ENCODE measurements at places on chromosomes 1 and 21.
A peak's percentile ranks its signal among the peaks of the same experiment; 100 is the strongest.

- DNase-seq: no peak
These were observed 738.8 kb downstream of the PTPRU start for GRCh38 chr1:29975036-29975694.

DNA sequence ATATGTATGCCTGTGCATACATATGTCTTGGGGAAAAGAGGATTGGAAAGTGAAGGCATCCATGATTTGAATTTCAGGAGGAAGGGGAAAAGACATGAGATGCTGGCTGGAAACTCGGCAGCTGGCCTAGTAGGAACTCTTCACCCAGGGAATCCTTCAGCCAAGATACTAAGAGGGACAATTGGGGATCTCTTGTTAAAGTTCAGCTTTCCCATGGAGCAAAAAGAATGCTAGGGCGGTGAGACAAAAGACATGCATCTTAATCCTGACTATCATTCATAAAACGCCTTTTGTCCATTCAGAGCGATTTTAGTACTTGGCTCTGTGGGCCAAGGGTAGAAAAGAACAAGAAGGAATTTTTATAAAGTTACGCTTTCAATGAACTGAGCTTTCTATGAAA, 20.5 kb downstream of the PDPN start:
- no peak for DNase-seq

GRCh38 chr1:115596080-115596780, 45.5 kb upstream of the VANGL1 start:
- no peak for DNase-seq

DNA sequence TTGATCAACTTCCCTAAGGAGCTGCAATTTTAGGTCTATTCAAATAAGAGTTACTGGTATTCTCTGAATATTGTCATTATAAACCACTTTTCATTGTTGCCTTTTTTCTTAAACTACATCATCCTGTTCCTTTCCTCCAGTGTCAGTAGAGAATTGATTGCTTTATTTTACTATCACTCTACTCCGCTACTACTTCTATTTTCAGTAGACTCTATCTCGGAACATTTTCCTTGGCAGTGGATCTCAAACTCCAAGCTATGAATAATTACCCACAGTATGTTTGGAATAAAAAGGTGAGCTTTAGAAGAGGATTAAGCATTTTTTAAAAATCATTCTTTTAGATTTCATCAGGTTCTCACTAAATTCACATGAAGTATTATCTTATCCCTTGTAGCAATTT, 224.9 kb downstream of the GREM2 start:
- no peak for DNase-seq

- no peak for DNase-seq
These were observed 63.0 kb downstream of the B3GALNT2 start for GRCh38 chr1:235441159-235441685.

- no peak for DNase-seq
These were observed 897 bp downstream of the EPHX4 start for GRCh38 chr1:92030656-92031107.

DNA sequence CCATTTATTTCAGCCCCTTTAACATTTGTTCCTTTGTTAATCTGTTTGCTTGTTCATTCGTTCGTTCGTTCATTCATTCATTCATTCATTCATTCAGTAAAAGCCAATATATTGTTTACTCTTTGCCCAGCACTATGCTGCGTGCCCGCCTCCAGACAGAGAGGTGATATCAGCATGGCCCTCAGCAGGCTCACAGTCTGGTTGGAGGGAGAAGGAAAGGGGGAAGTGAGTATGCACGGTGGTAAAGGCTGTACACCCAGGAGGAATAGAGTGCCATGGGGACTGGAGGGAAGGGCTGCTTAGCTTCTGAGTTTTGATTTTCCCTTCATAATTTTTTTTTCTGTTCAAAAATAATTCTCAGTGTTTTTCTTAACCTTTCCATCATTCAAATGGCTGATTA, 144.7 kb downstream of the NOS1AP start:
- no peak for DNase-seq

GRCh38 chr1:213148905-213149304, 97.9 kb downstream of the RPS6KC1 start:
- no peak for DNase-seq

DNA sequence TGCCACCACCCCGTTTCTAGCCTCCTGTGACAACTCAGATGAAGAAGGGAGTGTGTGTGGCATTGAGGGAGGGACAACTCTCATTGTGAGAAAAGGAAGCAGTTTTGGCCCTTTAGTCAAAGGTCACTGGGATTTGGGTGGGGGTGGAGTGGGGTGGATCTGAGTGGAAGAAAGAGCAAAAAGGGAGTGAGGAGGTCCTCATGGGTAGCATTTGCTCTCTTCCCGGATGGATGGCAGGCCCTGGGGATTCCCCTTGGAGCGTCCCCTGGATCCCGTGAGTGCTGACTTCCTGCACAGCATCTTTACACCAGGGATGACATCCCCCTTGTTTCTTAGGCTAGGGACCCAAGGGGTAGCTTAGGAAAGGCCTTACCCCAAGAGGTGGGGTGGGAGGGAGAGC, 460 bp downstream of the SERPINC1 start:
- DNase-seq: no peak

- peak; percentile 36 for DNase-seq
These were observed 41.5 kb downstream of the KIAA1614 start for GRCh38 chr1:180954005-180954800.

- no peak for DNase-seq
These were observed 25.5 kb upstream of the CCSAP start for GRCh38 chr1:229368347-229368746.

DNA sequence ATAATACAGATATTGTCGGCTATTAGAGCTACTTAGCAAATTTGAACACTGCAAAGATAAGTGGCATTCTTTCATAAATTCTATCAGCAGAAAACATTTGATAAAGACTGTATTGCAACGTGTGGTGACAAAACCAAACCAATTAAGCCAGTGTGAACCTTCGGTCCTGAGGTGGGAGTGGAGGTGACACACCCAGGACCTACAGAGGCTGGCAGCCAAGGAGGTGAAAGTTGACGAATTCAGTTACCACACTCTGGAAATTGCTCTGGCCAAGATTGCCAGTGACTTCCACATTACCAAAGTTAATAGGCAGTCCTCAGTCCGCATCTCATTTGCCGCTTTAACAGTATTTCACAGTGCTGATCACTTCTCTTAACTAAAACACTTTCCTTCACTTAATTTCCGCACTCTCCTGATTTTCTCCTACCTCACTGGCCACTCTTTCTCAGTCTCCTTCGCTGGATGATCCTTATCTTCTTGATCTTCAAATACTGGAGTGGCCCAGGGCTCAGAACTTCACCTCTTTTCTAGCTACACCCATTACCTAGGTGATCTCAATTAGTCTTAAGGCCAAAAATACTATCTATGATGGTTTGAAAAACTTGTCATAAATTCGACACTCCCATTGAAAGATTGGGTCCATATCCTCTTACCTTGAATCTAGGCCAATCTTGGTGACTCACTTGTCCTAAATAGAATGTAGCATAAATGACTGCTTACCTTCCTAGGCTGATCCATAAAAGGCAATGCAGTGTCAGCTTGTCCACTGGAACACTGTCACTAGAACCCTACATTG, 5.1 kb upstream of the CDC42BPA start:
- DNase-seq: no peak

DNA sequence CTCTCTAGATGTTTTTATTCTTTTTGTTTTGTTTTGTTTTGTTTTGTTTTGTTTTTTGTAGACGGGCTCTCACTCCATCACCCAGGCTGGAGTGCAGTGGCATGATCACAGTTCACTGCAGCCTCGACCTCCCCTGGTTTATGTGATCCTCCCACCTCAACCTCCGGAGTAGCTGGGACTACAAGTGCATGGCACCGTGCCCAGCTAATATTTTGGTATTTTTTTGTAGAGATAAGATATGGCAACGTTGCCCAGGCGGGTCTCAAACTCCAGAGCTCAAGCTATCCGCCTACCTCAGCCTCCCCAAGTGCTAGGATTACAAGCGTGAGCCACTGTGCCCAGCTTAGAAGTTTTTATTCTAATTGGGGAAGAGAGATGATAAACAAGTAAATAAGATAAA, 13.3 kb upstream of the TP53BP2 start:
- DNase-seq: no peak

GRCh38 chr1:199089393-199090122, 450.7 kb downstream of the PTPRC start:
- DNase-seq: peak; percentile 44

GRCh38 chr1:166974647-166975345, 544 bp downstream of the ILDR2 start:
- DNase-seq: peak; percentile 45

DNA sequence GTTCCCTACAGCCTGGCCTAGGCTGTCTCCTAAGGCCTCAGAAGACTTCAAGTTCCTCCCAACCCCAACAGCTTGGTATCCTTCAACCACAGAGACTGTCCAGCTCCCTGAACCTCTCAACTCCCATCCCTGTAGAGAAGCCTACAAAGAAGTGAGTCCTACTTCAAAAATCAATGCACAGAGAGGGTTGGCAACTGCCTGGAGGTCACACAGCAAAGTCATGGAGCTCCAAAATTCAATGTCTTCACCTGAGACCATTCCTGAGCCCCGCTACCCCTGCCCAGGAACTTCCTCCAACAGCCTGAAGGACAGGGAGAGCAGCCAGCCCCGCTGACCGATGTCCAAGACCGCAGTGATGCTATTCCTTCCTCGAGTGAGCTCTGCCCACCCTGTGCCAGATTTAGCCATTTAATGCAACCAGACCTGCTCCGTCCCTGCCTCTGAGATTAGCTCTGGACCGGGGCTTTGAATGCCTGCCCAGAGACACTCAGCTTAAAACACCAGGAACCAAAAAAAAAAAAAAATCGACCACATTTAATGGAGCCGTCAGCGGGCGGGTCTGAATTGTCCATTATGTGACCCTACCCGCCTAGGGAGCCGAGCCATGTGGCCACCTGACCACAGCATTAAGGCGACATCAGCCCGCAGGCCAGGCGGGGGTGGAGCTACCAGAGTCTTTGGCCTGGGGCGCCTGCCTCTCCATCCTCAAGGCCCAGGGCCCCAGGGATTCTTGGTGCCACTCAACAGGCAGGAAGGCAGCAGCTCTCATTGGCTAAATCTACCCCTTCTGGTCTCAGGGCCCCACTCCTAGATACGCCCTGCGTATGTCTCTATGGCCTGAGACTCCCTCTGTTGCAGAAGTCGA, 148.6 kb downstream of the SYF2 start:
- no peak for DNase-seq

- no peak for DNase-seq
These were observed 13.7 kb downstream of the ALX3 start for GRCh38 chr1:110056776-110057175.

DNA sequence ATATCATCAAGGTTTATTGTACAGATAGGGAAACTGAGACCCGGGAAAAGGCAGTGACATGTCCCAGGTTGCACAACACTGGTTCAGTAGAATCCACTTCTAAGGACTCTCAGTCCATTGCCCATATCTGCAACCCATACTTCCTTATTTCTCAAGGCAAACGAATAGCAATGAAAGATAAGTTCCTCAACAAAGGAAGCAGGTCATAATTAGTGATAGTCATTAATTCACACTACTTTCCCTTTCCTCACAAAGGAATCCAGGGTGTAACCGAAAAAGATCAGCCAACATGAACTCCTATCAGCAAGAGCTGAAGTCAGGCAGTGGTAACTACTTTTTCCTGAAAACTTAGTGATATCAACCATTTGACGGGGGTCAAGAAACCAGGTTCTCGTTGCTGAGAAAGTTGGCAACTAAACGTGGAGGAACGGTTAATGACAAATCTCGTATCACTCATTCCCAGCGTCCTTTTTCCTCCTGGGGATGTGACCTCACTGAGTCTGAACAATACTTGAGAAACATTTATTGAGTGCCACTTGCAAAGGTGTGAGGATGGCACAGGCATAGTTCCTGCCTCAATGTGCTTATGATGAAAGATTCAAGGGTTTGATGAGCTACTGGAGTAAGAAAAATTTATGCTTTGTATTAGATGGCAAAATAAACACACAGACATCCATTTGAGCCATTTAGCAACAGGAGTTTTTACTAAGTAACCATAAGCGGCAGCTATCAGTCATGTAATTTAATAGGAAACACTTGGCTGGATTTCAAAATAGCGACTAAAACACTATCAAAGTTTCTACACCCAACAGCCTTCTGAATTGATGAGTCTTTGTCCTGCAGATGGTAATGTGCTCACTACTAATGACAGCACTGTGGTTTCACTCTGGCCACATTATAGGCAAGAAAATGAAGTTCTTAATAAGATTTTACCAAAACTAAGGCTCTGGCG, 82.3 kb downstream of the PLPP3 start:
- DNase-seq: no peak

- no peak for DNase-seq
These were observed 37.2 kb upstream of the CITED4 start for GRCh38 chr1:40899230-40899870.

DNA sequence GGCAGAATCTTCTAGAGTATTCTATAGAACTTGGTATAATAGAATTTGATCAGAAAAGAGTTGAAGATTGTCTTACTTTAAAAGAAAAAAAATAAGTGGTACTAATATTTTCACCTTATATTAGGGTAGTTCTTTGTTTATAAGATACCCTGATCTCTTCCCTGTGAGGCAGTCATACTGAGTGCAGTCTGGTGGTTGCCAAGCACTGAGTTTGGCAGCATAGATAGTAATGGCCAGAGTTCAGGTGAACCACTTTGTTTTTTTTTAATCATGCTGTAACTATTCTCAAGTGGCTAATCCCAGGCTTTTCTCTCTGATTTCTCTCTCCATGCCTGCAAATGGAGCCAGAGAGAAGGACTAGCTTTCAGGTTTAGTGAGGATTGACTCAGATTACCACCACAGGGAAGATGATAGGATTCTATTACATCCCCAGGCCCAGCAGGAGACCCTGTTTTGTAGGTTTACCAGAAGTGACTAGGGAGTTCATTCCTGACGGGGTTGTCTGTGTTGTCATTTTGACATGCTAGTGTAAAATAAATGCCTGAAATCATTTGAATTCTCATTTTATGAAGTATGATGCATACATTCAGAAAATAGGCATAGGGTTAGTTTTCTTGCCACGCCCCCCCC, 16.7 kb downstream of the KDM1A start:
- no peak for DNase-seq

GRCh38 chr21:43939443-43940328, 72.4 kb upstream of the TRAPPC10 start:
- no peak for DNase-seq

DNA sequence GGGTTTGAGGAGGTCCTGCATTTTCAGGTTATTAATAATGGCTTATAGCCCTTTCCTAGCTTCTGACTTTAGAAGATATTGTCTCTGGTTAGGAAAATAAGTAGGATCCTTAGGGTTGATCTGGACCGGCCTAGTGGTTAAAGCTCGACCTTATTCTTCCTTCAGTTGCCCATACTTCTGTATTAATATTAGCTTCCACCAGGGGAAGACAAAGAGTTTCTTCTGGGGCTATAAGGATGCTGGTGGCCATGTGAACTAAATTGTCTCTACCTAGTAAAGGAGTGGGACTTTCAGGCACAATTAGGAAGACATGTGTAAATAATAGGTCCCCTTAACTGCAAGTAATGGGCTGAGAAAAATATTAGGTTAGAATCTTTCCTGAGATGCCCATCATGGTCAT, 20.6 kb upstream of the FCGR2A start:
- no peak for DNase-seq

DNA sequence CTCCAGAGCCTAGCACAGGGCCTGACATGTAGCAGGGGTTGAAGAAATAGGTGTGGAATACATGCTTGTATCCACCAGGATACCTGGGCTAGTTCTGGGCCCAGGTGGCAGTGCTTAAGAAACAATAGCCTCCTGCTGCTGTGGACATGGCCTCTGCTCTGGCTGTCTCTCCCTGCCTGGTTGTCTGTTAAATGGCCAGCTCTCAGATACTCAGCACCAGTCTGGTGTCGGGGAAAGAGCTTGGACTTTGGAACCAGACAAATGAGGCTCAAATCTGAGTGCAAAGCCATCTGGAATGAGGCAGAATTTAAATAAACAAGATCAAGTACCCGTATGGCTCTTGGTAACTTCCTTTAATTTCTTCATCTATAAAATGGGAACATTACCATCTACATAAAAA, 31.5 kb downstream of the SESN2 start:
- no peak for DNase-seq
